ENCODE measurements at places on chromosomes 5 and 9.

- DNase-seq = no peak
Measured at GRCh38 chr5:139486201-139486600, 3.6 kb upstream of the STING1 start.

DNA sequence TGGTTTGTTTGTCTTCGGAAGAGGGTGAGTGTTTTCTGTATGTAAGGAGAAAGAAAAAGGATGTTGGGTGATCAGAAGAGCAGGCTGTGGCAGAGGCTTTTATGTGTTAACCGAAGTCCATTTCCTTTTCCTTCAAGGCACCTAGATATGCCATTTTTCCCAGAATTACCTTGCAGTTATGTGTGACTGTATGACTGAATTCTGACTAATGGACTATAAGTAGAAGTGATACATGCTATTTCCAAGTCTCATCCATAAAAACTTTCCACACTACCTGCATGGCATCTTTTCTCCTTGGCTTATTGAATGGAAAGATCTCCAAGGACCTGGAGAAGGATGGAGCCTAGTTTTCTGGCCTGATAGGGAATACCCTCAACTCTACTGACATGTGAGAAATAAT, 10.6 kb upstream of the NDUFS4 start:
- no peak for DNase-seq

DNA sequence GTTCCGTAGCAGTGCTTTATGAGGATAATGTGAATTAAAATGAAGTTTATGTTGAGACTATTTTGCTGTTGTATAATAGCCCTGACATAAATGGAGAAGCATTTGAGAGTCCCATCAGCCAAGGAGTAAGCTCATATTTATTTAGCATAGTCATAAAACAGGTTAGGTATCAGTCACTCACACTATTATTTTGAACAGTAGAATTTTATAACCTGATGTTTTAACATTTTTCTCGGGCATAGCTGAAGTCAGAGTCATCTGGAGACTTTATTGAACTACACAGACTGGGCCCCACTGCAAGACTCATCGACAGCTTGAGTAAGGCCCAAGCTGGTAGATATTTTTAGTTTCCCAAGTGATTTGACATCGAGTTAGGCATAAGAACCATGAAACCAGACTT, 620.3 kb upstream of the WWC1 start:
- DNase-seq = no peak

GRCh38 chr5:76363352-76364225, 39.5 kb upstream of the IQGAP2 start:
- DNase-seq = no peak

GRCh38 chr5:58940446-58940845, 357.6 kb downstream of the RAB3C start:
- DNase-seq = no peak

DNA sequence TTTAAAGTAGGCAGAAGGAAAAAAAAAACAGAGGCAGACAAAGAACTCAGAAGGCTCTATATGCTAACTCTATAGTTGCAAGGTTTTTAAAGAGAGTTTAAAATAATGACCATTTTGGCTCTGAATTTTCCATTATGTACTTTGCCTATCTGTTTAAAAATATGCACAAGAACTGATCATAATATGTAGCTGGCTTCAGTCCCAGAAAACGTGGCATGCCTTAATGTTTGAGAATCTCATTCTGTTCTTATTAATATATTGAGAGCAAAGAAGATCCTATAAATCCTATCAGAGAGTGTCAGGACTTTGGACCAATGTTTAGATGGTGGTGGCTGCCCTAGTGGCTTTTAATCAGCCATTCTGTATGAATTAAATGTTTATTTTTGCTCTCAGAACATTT, 121.5 kb downstream of the JMY start:
- DNase-seq = no peak

- DNase-seq = no peak
Measured at GRCh38 chr9:133026426-133026825, 4.4 kb upstream of the GTF3C5 start.

- peak; percentile 70 for DNase-seq
Measured at GRCh38 chr5:138491669-138492559, 26.6 kb downstream of the EGR1 start.

DNA sequence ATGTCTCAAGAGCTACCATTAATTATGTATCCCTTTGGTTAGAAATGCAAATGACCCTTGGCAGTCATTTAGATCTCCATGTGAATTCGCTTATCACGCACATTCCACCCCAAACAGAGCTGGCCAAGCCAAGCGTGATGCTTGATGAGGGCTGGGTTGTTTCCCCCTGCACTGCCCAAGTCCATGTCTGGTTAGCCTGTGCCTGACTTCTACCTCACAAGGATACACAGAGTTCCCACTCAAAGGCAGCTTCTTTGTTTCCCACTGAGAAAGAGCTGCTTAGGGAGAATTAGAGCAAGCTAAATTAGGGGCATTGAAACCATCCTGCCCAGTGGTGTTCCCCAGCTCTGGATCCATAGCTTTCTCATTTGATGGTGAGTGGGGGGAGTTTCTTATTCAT, 87.2 kb downstream of the FSTL4 start:
- DNase-seq = no peak

- no peak for DNase-seq
Measured at GRCh38 chr5:89628876-89629635, 746.1 kb upstream of the MEF2C start.

DNA sequence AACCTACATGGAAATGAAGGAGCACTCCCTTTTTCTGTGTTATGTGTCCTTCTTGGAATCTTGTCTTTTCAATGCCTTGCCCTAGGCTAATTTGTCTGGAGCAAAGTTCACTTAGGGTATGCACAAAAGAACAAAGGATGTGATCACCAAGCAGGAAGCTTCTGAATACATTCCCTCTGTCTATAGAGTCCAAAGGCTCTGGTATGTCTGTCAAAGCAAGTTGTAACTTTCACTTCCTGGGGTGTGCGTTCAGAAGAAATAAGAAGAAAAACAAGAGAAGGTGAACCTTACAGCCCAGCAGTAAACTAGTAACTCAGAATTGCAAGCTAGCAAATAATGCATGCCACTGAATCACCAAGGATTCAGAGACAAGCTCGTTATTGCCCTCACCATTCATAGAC, 31.7 kb upstream of the CDH6 start:
- no peak for DNase-seq

DNA sequence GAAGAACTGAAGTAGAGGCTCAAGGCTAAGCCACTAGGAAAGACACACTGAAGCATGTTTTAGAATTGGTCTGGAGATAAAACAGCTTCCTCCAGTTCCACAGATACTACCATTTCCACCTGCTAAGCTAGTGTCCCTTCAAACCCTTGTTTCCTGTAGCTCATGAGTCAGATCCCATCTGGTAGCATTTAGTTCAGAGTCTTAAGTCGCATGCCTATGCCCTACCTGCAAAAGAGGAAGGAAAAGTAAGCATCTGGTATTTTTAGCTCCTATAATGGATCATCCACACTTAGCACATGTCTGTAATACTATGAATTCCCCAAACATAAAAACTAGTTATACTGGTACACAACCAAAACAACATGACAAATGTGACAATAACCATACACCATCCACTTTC, 92.1 kb downstream of the CDKN2A start:
- no peak for DNase-seq

- DNase-seq = no peak
Measured at GRCh38 chr9:27467486-27467885, 56.6 kb upstream of the IFNK start.

DNA sequence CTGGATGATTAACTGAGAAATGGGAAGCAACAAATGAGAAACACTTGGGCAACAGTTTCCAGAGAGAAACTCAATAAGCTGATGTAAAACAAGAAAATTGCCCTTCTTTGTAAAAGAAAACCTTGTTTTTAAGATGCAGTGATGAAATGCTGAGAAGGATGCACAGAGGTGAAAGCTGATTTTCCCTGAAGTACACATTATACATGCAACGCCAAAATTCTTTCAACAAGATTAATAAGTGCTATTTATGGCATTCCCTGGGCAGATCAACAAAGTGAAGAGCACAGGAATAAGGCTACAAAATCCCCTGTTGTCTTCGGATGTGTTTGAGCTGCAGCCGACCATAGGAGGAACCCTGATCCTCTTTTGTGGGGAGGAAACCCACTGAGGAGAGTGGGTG, 208.0 kb upstream of the ANKH start:
- DNase-seq = no peak

DNA sequence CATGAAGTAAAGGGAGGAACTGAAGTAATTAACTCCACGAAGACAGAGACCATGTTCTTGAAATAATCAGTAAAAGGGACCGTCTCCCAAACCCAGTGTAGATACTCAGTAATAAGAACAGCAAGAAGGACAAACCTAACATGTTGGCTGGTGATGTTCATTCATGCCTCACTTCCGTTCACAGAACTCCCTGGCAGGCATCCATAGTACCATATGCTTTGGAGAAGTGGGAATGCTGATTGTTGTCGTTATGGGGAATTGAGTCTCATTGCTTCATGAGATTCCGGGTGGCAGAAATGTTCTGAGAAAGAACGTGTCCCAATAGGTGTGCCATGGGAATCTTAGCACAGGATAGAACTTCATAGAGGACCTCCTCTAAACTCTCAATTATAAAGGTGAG, 452.3 kb downstream of the ZSWIM6 start:
- no peak for DNase-seq

DNA sequence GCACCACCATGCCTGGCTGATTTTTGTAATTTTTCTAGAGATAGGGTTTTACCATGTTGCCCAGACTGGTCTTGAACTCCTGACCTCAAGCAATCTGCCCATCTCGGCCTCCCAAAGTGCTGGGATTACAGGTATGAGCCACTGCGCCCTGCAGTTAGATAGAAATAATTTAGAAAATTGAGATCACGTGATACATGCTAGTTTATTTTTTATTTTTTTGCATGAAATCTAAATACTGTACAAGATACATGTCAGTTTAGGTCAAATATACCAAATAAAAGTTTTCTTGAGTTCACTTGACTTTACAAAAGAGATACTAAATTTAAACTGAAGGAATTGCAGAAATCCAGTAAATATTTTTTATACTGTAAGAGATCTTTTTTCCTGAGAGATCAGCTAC, 304.2 kb downstream of the YTHDC2 start:
- no peak for DNase-seq

DNA sequence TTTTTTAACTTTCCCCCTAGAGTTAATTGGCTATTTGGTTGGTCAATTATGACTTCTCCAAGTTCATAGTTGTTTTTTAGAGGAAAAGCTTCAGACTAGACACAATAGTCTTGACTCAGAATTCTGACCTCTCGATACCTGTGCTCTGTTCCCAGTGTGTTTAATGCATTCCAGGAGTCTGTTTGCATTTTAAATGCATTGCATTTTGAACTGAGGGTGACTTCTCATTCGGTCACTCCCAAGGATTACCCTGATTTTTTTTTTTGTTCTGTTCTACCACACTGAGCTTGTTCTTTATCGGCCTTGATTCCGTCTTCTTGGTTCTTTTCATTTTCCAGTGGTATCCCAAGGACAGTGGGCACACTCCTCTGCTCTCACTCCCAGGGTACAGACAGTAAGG, 16.3 kb downstream of the ARHGEF28 start:
- no peak for DNase-seq

DNA sequence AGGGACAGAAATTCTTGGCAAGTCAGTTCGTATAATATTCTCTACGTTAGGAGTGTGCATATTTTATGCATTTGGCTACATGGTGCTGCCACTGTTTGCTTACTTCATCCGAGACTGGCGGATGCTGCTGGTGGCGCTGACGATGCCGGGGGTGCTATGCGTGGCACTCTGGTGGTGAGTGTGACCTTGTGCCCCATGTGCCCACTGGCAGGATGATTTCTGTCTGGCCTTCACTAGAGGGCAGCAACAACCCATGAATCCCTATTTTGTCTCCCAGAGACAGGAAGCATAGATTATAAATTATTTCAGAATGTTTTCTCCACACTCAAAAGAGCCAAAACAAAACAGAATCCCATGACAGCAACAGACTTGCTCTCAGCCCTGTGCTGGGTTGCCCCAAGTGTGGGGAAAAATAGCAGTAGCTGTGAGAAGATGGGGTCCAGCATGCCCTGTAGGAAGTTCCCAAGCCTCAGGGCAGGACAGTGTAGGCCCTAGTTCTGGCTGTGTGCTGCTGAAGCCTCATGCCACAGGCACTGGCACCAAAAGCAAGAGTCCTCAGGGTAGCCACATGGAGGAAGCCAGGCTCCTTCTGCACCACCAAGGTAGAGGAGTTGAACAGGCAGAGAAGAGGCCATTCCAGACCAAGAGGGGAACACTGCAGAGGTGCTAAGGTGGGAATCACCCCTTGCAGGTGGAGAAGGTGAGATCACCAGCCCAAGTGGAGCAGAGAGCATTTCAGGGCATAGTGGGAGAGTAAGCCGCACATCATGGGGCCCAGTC, 16.0 kb downstream of the SLC22A5 start:
- peak; percentile 28 for DNase-seq

- no peak for DNase-seq
Measured at GRCh38 chr5:138488481-138488945, 23.2 kb downstream of the EGR1 start.

DNA sequence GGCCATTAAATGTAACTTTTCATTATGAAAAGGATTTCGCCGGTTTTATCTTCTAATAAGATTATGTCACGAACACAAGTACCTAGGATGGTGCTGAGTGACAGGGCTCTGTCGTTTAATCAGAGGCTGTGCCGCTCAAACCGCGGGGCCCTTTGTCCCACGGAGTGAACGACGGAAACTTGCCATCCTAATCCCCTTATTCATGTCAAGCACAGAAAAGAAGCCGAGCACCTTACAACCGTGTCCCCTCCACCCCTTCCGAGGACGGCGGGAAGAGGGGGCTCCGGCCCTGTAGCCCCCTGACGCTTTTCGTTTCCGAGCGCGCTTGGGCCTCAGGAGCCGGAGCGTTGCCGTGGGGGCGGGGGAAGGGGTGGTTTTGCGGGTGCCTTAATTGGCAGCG, 11.2 kb downstream of the LMX1B start:
- no peak for DNase-seq

- DNase-seq = no peak
Measured at GRCh38 chr5:160511280-160511929, 89.8 kb downstream of the PTTG1 start.

GRCh38 chr5:149677731-149678130, 52.4 kb upstream of the PPARGC1B start:
- DNase-seq = no peak

DNA sequence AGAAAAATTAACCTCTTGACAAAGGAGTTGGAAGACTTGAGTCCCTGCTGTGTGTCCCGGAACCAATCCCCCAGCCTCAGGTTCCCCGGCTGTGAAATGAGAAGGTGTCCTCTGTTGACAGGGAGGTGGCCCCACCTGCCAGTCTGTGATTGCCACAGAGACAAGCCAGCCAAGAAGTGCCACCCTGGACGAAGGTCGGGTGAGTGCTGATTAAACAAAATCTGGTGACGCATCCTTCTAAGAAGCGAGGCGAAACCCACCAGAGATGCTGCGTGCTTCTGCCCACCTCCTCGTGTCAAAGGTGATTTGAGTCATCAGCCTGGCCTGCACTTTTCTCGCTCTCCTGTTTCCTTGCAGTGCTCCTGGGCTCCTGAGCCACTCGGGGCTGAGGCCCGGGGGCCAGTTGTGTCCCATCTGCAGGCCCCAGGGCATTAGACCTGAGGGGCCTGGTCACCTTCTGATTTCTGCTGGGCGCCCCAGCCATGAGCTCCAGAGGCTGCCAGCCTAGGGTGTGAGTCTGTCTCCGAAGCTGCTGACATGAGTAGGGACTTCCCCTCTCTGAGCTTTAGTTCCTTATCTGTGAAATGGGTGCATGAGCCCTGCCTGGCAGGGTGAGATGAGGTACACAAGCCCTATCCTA, 28.7 kb downstream of the NEK6 start:
- DNase-seq = peak; percentile 54

All from activated CD8-positive, alpha-beta memory T cell treated with anti-CD3 and anti-CD28 coated beads for 4 hours (primary cell).